Suppressor macrophage (primary cell): ENCODE measurements at places on chromosomes 16 and 17.

DNA sequence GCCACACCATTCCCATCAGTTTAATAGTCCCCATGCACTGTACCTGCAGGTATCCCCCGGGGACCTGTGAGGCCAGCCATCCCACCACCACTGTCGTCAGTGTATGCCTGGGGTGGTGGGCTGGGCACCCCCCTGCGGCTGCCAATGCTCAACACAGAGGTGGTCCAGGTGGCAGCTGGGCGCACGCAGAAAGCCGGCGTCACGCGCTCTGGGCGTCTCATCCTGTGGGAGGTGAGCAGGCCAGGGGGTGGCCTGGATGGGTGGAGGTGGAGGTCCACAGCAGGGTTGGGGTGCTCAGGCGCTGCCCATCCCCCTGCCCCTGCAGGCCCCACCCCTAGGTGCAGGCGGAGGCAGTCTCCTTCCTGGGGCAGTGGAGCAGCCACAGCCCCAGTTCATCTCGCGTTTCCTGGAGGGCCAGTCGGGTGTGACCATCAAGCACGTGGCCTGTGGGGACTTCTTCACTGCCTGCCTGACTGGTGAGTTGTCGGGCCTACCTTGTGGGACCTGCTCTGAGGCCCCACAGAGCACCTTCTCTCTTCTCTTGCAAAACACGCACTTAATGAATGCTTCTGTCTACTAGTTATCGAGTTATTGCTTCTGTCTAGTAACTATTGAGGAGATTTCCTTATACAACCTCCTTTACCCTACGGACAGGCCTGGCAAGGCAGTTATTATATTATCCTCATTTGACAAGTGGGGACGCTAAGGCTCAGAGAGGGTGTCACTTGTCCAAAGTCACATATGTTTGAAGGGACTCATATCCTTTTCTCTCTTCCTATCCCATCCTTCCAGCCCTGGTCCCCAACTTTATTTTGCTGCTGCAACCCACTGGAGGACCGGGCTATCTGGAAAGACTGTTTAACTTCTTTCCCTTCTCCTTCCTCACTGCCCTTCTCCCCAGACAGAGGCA, 5.8 kb upstream of the TRAF4 start:
- DNase-seq, result no peak

- DNase-seq, result no peak
These were observed 82.6 kb downstream of the DYNLRB2 start for GRCh38 chr16:80623376-80623775.

GRCh38 chr17:28745786-28746411, 2.1 kb downstream of the TRAF4 start:
- DNase-seq, result no peak

- DNase-seq, result no peak
These were observed 28.2 kb downstream of the B9D1 start for GRCh38 chr17:19334331-19334730.

DNA sequence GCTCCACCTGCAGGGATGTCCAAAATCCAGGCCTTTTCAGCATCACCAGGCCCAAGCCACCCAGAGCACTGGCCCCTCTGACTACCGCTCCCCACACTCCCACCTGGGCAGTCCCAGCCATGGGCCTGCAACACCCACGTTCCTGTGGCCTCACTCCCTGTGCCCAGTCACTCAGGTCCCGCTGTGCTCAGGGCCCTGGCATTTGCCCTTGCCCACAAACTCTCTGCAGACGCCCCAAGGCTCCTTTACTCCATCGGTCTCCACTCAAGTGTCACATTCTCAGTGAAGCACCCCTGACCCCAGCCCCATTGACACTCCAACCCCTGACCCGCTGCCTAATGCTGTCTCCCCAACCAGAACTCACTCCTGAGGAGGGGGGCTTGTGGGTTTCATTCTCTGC, 23.6 kb downstream of the MPG start:
- DNase-seq, result no peak

DNA sequence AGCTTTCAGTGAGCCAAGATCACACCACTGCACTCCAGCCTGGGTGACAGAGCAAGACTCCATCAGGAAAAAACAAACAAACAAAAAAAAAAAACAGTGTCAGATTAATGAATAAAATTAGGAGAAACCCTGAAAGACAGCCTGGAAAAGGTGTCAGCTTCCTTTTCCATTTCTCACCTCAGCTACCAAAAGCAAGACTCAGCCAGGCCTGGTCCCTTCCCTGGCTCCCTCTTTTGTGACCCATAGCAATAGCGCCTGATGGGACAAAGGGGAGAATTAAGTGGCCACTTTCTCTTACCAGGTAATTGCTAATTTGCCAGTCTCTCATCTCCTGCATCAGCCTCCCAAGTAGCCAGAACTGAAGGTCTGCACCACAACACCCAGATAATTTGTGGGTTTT, 3.9 kb upstream of the THRA start:
- no peak for DNase-seq

DNA sequence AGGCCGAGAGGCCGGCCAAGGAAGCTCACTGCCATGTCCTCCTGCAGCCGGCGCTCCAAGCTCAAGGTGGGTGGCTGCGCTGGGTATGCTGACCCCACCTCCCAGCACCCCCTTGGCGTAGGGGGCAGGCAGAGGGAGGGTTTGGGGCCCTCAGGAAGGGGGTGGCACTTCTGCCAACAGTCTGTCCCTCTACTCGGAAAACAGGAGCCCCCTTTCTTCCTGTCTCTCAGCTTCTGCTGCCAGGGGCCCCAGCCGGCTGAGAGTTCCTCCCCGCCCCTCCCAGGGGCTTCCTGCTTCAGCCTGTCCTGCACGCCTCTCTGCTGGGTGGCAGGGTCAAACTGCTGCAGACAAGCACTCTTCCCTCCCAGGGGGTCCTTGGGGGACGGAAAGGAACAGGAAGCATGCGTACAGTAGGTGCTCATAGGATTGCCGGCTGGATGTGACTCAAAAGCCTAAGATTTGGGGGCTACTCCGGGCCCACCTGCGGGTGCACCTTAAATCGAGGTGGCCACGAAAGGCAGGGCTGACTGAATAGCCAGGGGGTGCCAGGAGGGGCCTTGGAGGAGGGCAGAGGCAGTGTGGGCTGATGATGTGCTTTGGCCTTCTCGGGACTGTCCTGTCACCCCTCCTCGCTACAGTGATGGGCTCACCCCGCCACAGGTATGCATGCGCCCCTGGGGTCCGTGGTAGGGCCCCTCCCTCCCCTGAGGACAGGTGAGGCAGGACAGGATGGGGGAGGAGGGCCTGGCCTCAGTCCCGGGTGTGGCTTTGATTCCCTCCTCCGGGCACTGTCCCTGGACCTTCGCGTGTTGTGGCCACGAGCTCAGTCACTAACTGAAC, 4.0 kb downstream of the CBX2 start:
- no peak for DNase-seq

DNA sequence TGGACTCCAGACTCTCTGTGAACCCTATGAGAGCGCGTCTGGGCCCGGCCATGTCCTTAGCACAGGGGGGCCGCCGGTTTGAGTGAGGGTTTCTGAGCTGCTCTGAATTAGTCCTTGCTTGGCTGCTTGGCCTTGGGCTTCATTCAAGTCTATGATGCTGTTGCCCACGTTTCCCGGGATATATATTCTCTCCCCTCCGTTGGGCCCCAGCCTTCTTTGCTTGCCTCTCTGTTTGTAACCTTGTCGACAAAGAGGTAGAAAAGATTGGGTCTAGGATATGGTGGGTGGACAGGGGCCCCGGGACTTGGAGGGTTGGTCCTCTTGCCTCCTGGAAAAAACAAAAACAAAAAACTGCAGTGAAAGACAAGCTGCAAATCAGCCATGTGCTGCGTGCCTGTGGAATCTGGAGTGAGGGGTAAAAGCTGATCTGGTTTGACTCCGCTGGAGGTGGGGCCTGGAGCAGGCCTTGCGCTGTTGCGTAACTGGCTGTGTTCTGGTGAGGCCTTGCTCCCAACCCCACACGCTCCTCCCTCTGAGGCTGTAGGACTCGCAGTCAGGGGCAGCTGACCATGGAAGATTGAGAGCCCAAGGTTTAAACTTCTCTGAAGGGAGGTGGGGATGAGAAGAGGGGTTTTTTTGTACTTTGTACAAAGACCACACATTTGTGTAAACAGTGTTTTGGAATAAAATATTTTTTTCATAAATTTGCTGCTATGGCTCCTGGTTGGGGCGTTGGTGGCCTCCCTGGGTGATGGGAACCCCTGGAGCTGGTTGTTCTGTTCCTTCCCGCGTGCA, 23.1 kb downstream of the STAT5A start:
- peak; percentile 92 for DNase-seq
